Breast epithelium (tissue), 4 donors: ENCODE measurements at places on chromosomes 5 and 9. TPM values are rescaled to one million over a fixed set of nuclear protein-coding genes. Genes with fewer than 3 reads are reported as not detected.

Gene ANKH
- total RNA-seq: 83.1 TPM

- H3K36me3 ChIP-seq: no peaks in the 10 kb centered on the region
- DNase-seq: no peak
- H3K27me3 ChIP-seq: no peaks in the 10 kb centered on the region
- no peaks in the 10 kb centered on the region for H3K4me1 ChIP-seq
- no peak overlapping the region for H3K4me3 ChIP-seq
- H3K27ac ChIP-seq: no peak overlapping the region
These were observed 197.3 kb downstream of the MELK start for GRCh38 chr9:36770025-36770424.

- H3K36me3 ChIP-seq: no peaks in the 10 kb centered on the region
- no peak for DNase-seq
- H3K27me3 ChIP-seq: no peaks in the 10 kb centered on the region
- no peaks in the 10 kb centered on the region for H3K4me1 ChIP-seq
- H3K27ac ChIP-seq: no peak overlapping the region
These were observed 111.6 kb downstream of the PRELID2 start for GRCh38 chr5:145723516-145723915.

GRCh38 chr9:2000314-2000713 lies 14.8 kb upstream of the SMARCA2 start:
- no peaks in the 10 kb centered on the region for H3K27me3 ChIP-seq
- no peaks in the 10 kb centered on the region for H3K4me1 ChIP-seq
- no peak overlapping the region for H3K4me3 ChIP-seq
- no peak for DNase-seq
- no peaks in the 10 kb centered on the region for H3K36me3 ChIP-seq

- no peaks in the 10 kb centered on the region for H3K4me1 ChIP-seq
- DNase-seq: no peak
- H3K4me3 ChIP-seq: no peak overlapping the region
- H3K36me3 ChIP-seq: no peaks in the 10 kb centered on the region
- no peak overlapping the region for H3K27ac ChIP-seq
These were observed 63.2 kb upstream of the GHR start for GRCh38 chr5:42360056-42360455.

DNA sequence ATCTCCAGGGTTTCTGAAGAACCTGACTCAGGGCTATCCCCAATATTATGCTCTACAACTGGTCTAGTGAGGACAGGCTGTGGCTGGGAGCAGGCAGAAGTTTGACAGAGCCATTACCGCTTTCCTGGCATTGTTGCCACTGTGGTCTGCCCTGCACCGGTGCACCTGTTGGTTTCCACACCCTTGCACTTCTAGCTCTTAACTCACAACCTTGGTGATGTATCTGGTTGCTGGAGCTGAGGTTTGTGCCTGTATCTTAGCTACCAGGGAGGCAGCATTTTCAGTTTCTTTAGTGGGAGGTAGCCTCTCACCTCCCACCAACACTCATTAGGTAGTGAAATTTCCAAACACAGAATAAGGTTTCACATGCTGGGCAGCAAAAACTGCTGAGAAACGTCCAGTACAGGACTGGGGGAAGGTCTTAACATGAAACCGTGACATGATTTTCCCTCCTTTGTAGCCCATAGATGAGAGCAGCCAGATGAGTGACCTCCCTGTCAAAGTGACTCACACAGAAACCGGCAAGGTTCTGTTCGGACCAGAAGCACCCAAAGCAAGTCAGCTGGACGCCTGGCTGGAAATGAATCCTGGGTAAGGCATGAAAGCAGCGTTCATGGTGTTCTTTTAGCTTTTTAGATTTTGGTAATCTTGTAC lies 57.7 kb downstream of the SMARCA2 start:
- H3K27me3 ChIP-seq: no peaks in the 10 kb centered on the region
- peaks cover 27% of the 10 kb centered on the region for H3K36me3 ChIP-seq
- no peaks in the 10 kb centered on the region for H3K4me1 ChIP-seq

- no peaks in the 10 kb centered on the region for H3K27me3 ChIP-seq
- no peak for DNase-seq
- H3K36me3 ChIP-seq: no peaks in the 10 kb centered on the region
- H3K4me3 ChIP-seq: no peak overlapping the region
These were observed 27.0 kb upstream of the ZNF354B start for GRCh38 chr5:178832618-178833201.

Gene FBP2
- total RNA-seq: not detected

Gene C5orf52
- not detected for total RNA-seq

- no peaks in the 10 kb centered on the region for H3K36me3 ChIP-seq
- H3K4me1 ChIP-seq: no peaks in the 10 kb centered on the region
- no peak for DNase-seq
- no peak overlapping the region for H3K27ac ChIP-seq
These were observed 451.8 kb upstream of the FTMT start for GRCh38 chr5:121399879-121400278.

- H3K4me3 ChIP-seq: no peak overlapping the region
- peaks cover 6% of the 10 kb centered on the region for H3K4me1 ChIP-seq
- no peak for DNase-seq
- no peaks in the 10 kb centered on the region for H3K27me3 ChIP-seq
These were observed 96.3 kb downstream of the ANKRD33B start for GRCh38 chr5:10660135-10660534.

- H3K4me1 ChIP-seq: no peaks in the 10 kb centered on the region
- H3K27ac ChIP-seq: no peak overlapping the region
- no peaks in the 10 kb centered on the region for H3K27me3 ChIP-seq
- no peak for DNase-seq
- H3K36me3 ChIP-seq: no peaks in the 10 kb centered on the region
These were observed 374.5 kb upstream of the RORB start for GRCh38 chr9:74122661-74123060.

Gene CEP72
- 1.9 TPM for total RNA-seq

DNA sequence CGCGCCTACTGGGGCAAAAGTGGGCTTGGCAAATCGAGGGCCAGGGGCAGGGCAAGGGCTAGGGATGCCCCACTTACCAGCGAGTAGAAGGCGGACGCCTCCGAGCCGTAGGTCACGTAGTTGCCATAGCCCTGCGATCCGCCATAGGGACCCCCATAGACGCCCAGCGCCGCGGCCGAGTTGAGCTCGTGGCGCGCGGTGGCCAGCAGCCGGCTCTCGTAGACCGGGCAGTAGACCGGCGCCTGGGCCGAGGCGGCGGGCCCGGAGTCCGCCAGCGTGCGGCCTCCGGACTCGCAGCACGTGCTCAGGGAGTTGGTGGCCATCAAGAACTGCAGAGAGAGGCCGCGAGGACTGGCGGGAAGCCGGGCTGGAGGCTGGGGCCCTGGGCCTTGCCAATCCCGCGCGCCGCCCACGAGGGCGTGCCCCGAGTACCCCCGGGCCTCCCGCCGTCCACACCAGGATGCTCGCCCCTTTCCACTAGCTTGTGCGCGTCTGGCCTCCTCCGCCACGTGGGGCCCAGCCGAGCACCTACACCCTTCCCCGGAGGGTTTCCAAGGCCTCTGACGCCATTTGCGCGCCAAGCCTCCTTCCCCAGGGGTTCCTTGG lies 891 bp downstream of the IRX4 start:
- no peaks in the 10 kb centered on the region for H3K36me3 ChIP-seq
- DNase-seq: no peak
- H3K27ac ChIP-seq: peak overlapping the region; percentile 55
- peaks cover 3% of the 10 kb centered on the region for H3K4me1 ChIP-seq
- peaks cover 96% of the 10 kb centered on the region for H3K27me3 ChIP-seq

- H3K36me3 ChIP-seq: no peaks in the 10 kb centered on the region
- no peaks in the 10 kb centered on the region for H3K4me1 ChIP-seq
- H3K27ac ChIP-seq: no peak overlapping the region
- H3K27me3 ChIP-seq: no peaks in the 10 kb centered on the region
These were observed 140.0 kb downstream of the CDK5RAP2 start for GRCh38 chr9:120439926-120440325.

Gene SH3TC2
- 0.48 TPM for total RNA-seq

DNA sequence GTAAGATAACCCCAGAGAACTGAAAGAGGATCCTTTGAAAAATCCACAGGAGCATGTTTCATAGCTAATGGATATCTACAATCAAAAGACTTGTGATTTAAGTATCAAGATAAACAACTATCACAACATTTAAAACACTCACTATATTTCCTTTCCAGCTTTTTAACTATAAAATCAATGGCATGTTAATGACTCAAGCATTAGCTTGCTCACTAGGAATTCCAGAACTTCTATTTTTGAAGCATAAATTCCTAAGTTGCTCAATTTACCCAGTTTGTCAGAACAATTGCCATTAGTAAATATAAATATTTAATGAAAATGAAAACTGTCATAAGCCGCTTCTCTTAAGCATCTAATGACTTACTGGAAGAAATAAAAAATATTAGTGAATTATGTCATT lies 355.3 kb downstream of the PRELID2 start:
- H3K27me3 ChIP-seq: no peaks in the 10 kb centered on the region
- H3K27ac ChIP-seq: no peak overlapping the region
- no peaks in the 10 kb centered on the region for H3K4me1 ChIP-seq
- no peaks in the 10 kb centered on the region for H3K36me3 ChIP-seq
- DNase-seq: no peak

DNA sequence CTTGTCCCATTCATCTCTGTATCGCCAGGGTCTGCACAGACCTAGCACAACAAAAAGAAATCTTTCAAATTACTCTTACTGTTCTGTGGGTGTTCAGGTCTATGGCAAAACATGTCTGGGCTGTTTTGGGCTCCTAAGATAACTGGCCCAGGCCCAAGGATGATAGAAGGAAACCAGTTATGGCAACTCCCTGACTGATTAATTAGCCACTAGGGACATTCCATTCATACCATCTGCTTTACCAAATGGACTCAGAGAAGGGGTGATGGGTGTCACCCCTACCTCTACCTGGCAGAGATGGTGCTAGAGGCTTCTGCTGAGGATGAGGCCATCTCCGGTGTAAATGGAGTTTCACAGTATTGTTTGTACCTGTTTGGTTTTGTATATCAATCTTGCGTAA lies 1.9 kb downstream of the SLC31A2 start:
- no peaks in the 10 kb centered on the region for H3K36me3 ChIP-seq
- peak overlapping the region; percentile 86 for H3K27ac ChIP-seq
- no peaks in the 10 kb centered on the region for H3K27me3 ChIP-seq
- DNase-seq: peak; percentile 39

Gene RGMB
- 23.1 TPM for total RNA-seq

Gene SLC1A3
- 29.8 TPM for total RNA-seq

DNA sequence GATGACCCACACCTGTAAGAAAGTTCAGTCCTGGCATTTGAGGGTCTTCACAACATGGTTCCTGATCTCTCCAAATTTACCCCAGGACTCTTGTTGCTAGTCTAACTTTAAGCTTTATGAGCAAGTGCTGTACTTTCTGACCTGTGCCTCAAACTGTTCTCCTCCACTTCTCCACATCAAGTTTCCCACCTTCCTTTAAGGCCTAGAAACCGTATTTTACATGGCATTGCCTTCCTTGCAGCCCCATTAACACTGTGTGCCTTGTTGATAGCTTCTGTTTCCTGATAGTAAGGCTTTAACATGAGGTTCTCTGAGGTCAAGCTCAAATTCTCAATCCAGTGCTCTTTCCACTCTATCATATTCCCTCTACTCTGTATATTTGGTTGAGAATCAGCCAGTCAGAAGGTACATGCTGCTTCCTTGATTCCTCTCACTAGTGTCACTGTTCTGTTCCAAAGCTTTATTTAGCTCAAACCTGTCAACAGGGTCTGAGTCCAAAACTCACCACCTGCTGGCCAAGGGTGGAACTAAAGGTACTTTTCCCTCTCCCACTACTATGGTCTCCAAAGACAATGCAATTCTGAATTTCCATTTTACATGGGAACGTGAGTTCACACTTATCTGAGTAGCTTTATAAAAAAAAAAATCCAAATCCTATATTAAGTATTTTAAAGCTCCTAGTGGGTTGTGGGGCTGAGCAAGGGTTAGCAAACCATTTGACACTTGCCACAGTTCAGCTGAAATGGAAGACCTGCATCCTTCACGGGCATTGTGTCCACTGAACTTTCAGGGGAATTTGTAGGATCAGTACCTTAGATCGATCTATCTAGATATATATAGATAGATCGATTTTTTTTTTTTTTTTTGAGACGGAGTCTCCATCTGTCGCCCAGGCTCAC lies 21.1 kb downstream of the VCP start:
- DNase-seq: no peak
- H3K4me3 ChIP-seq: no peak overlapping the region
- H3K36me3 ChIP-seq: no peaks in the 10 kb centered on the region
- H3K27me3 ChIP-seq: no peaks in the 10 kb centered on the region
- H3K4me1 ChIP-seq: no peaks in the 10 kb centered on the region

DNA sequence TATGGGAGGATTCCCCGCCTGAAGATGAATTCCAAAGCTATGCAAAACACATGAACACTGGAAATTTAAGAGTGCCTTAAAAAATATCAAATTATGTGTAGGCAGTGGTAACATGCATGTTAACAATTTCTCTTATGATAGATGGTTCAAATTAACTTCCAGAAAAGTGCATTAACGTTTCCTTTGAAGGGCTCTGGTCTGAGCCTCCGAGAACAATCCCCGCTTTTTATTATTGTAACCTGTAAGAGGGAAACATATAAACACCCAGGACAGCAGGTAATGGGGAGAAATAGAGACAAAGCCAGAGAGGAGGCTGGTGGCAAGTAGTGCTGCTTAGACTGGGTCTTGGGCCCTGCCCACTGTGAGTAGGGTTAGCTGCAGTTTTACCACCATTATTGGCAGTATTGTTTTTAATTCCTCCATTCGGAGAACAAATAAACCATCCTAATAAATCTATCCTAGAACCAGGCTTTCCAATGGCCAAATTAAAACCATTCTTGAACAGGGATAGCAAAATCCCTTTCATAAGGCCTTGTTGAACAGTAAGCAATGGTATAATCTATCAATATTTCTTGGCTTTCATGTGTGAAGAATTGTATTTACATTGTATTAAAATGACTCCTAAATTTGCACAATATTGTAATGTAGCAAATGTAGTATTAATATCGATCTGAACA lies 6.3 kb downstream of the NR2F1 start:
- DNase-seq: no peak
- H3K27ac ChIP-seq: peak overlapping the region; percentile 82
- H3K27me3 ChIP-seq: no peaks in the 10 kb centered on the region
- H3K36me3 ChIP-seq: no peaks in the 10 kb centered on the region

DNA sequence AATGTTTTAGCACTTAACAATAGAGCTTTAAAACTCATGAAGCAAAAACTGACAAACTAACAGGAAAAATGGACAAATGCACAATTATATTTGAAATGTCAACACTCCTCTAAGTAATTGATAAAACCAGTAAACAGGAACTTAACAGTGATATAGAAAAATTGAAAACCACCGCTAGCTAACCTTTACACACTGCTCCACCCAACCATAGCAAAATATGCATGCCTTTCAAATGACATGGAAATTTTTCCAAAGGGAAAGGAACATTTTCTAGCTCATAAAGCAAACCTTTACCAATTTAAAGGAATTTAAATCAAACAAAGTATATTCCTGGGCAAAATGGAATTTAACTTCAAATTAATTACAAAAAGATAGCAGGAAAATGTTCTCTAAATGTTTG lies 109.2 kb downstream of the ADAMTS19 start:
- no peaks in the 10 kb centered on the region for H3K36me3 ChIP-seq
- no peaks in the 10 kb centered on the region for H3K4me1 ChIP-seq
- no peak for DNase-seq
